NAMALWA (cell line): ENCODE measurements at places on chromosomes 1 and 21.

- DNase-seq, result no peak
Measured at GRCh38 chr1:94071976-94072375, 49.0 kb downstream of the ABCA4 start.

DNA sequence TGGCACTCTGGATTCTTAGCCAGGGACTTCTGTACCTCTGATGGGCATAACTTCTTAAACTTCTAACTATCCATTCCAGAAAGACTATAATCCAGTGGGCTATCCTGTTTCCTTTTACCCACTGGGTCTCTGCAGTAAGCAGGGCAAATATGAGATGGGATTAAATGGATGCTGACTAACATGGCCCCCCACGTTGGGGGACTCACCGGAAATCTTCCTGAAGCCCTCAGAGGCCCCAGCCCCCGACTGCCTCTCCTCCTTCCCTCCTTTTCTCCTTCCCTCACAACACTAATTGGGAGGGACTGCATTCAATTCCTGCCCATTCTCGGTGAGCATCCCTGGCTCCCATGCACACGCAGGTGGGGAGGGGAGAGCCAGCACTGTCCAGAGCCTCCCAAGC lies 70.1 kb downstream of the SSBP3 start:
- no peak for DNase-seq

DNA sequence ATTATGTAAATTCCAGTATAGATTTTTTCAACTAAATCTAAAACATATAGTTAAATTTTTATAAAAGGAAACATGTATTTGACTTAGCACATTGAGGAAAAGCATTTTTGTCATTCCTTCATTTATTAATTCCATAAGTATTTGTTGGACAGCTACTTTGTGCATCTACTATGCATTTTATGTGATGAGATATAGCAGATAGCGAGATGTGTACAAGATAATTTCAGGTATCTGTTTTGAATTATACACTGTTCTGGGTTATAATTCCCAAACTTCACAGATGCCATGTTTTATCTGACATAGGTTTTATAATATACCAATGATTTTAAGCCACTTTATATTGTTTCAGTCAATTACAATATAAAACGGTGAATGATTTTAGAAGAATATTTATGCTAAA lies 398.7 kb downstream of the USH2A start:
- DNase-seq, result no peak

- no peak for DNase-seq
Measured at GRCh38 chr1:35394386-35394785, 125.9 kb downstream of the ZMYM4 start.

GRCh38 chr1:233238884-233239431 lies 56.6 kb downstream of the PCNX2 start:
- DNase-seq, result peak; percentile 3

- DNase-seq, result no peak
Measured at GRCh38 chr1:108154314-108154713, 45.8 kb downstream of the SLC25A24 start.

- no peak for DNase-seq
Measured at GRCh38 chr1:198498881-198499280, 41.6 kb downstream of the ATP6V1G3 start.

DNA sequence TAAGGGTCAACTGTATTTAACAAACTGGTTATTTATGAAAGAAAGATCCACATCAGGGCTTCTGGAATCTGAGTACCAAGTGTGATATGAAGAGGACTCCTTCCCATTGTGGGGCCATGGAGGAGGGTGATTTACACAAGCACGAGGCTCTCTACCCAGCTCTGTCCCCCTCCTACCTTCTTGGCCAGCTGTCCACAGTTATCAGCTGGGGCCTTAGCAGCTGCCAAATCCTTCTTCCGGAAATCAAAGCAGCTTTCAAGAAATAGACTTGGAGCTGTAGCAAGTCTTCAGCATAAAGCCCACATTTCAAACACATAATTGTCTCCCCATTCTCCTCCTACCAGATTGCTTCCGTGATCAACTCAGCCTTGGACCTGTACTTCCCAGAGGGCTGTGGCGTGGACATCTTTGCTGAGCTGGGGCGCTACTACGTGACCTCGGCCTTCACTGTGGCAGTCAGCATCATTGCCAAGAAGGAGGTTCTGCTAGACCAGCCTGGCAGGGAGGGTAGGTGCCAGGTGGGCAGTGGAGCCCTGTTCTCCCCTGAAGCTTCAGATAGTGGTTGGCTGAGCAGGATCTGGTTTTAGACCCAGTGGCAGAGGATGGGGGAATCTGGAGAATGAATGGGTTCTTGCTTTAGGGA lies 15.5 kb downstream of the AZIN2 start:
- DNase-seq, result no peak

DNA sequence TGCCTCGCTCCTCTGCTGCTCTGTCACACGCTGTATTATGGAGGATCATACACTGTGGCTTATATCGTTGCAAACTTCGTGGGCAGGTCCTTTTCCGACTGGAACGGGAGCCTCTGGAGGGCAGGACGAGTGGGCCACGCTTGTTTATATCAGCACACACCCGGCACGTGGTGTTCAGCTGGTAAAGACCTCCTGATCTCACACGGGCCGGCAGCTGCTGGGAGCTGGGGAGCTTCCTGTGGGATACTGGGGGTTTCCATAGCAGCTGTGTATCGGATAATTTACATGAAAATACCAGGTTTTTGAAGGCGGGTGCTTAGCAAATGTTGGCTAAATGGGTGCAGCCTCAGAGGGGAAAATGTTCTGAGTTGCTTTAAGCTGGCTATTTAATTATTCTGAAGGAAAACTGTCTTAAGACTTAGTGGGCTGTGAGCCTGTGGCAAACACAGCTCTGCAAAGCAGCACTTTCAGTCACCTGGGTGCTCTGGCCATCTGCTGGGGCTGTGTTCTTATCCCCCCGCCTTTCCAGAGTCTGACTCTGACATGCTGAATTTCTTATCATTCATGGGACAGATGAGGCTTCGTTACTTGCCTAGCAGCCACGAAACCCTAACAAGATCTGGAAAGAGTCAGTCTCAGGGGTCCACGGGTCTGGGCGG lies 103.6 kb upstream of the GCLM start:
- no peak for DNase-seq

DNA sequence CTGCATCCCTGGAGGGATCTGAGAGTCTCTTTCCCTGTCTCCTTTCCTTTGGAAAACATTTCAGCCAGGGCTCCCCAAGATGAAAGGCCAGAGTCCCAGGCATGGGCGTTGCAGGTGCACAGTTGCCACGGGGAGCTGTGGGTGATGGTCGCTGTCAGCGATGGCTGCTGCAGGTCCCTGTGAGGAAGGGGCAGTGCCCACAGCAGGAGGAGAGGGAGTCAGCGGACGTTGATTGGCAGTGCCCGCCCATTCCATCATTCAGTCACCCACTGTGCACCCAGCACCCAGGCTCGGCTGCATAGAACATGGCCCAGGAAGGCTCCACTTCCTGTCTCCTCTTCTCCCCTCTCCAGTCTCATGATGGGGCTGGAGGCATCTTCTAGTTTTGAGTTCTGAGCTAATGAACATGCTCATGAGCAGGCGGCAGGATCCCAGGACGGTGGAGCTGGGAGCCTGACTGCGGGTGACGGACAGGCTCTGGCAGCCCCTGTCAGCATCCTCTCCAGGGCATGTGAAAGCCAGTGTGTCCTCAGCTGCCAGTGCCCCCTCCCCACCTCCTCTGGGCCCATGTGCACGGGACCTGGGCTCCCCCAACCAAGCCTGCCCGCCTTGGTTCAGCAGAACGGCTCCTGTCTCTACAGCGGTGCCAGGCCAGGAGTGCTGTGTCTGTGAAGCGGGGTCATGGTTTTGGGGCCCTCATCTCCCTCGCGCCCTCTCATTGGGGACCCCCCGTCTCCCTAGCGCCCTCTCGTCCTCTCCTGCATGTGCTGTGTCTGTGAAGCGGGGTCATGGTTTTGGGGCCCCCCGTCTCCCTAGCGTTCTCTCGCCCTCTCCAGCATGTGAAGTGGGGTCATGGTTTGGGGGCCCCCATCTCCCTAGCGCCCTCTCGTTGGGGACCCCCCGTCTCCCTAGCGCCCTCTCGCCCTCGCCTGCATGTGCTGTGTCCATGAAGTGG lies 24.5 kb downstream of the COL18A1 start:
- DNase-seq, result no peak

DNA sequence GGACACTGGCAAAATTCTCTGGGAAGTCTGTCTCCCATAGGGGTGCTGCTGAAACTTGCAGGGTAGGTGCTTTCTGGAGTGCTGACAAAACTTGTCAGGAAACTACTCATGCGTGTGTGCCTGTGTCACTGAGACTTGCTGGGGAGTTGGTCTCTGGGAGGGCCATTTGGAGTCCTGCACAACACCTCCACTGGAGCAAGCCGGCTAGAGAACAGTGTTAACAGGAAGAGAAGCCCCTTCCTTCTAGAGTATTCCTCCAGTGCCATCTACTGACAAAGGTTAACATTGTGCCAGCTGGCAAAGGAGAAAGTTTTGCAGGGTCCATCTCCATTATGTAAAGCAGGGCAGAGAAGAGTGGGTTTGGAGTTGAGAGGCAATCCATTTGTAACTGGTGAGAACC lies 30.0 kb downstream of the ZMYM4 start:
- DNase-seq, result peak; percentile 64
